Keratinocyte (primary cell): ENCODE measurements at places on chromosomes 13 and 19. TPM values are rescaled to one million over a fixed set of nuclear protein-coding genes. Genes with fewer than 3 reads are reported as not detected.

The MCEMP1 gene
- polyA plus RNA-seq, result 0.09 TPM in 1 of 3 replicates, not detected in the others

The CDC34 gene
- polyA plus RNA-seq, result 47.5 to 72.0 TPM (median 48.6 TPM) in 3 replicates

The ZNF579 gene
- polyA plus RNA-seq, result 1.5 to 4.3 TPM (median 2.4 TPM) in 3 replicates

The FGF9 gene
- polyA plus RNA-seq, result 0.06 TPM in 1 of 3 replicates, not detected in the others

The SEMA6B gene
- polyA plus RNA-seq, result 0.41 to 1.1 TPM (median 1.1 TPM) in 3 replicates

The NKPD1 gene
- 0.20 to 1.2 TPM (median 0.37 TPM) in 3 replicates for polyA plus RNA-seq

The HSH2D gene
- 0.90 to 1.9 TPM (median 1.1 TPM) in 3 replicates for polyA plus RNA-seq

DNA sequence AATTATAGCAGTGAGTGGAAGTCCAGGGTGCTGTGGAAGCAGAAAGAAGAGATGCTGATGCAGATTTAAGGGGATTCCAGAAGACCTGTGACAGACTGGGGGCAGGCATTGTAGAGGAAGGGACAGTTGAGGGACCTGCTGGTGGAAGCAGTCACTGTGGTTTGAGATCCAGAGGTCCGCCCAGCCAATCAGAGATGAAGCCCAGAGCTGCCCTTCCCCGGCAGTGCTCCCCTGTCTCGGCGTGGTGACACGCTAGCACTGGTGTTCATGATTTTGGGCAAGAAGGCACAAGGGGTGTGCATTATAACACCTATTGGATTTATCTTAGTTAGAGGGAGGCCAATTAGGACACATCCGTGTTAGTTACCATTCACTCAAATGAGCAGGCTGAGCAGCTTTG is 16.1 kb downstream of the TNFRSF19 start:
- no peak for DNase-seq
- H3K4me3 ChIP-seq, result no peak overlapping the region
- H3K27ac ChIP-seq, result no peak overlapping the region
- no peaks in the 10 kb centered on the region for H3K27me3 ChIP-seq
- H3K36me3 ChIP-seq, result no peaks in the 10 kb centered on the region

- no peaks in the 10 kb centered on the region for H3K27me3 ChIP-seq
- no peaks in the 10 kb centered on the region for H3K36me3 ChIP-seq
- H3K4me3 ChIP-seq, result no peak overlapping the region
- H3K27ac ChIP-seq, result no peak overlapping the region
- no peaks in the 10 kb centered on the region for H3K4me1 ChIP-seq
- no peak for DNase-seq
Measured at GRCh38 chr13:106042996-106043581, 492.4 kb downstream of the EFNB2 start.

- peak overlapping the region; percentile 85 for H3K27ac ChIP-seq
- DNase-seq, result no peak
Measured at GRCh38 chr19:1028062-1028926, 1.9 kb downstream of the CNN2 start.

DNA sequence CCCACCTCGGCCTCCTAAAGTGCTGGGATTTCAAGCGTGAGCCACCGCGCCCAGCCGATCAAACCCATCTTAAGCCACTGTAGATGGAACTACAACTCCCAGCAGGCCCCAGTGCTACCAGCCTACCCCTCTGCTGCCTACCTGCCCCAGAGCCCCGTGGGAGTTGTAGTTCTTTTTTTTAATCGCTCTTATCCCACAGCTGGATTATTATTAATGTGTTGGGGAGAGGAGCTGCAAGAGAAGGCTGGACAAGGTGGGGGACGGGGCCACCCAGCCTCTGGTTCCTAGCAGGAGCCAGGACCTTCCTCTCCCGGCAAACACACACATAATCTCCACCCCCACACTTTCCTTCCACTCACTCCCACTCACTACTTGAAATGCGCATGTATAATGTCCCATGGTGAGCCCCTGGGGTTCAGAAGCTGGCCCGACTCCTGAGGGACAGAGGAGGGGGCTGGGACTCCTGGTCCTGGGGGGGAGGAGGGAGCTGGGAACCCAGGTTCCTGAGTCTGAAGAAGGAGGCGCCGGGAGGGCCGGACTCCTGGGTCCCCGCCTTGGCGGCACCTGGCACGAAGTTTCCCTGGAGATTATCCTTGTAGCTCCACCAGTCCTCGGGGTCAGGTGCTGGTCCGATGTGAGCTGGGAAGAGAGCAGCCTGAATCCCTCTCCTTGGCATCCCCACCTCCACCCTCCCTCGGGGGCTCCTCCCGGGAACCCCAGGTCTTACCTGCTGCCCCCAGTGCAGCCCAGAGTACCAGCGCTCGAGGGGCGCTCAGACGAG is 958 bp downstream of the CA11 start:
- peaks cover 5% of the 10 kb centered on the region for H3K27me3 ChIP-seq
- peak overlapping the region; percentile 84 for H3K4me3 ChIP-seq
- H3K27ac ChIP-seq, result no peak overlapping the region
- H3K4me1 ChIP-seq, result peaks cover 21% of the 10 kb centered on the region
- DNase-seq, result no peak

- H3K27me3 ChIP-seq, result peaks cover 35% of the 10 kb centered on the region
- H3K4me1 ChIP-seq, result no peaks in the 10 kb centered on the region
- no peak overlapping the region for H3K27ac ChIP-seq
- no peak overlapping the region for H3K4me3 ChIP-seq
- no peaks in the 10 kb centered on the region for H3K36me3 ChIP-seq
Measured at GRCh38 chr19:18894254-18895037, 1.5 kb downstream of the CERS1 start.

GRCh38 chr13:27599845-27600553 is 20.3 kb downstream of the LNX2 start:
- no peaks in the 10 kb centered on the region for H3K36me3 ChIP-seq
- peaks cover 18% of the 10 kb centered on the region for H3K4me1 ChIP-seq
- H3K27me3 ChIP-seq, result no peaks in the 10 kb centered on the region
- H3K4me3 ChIP-seq, result no peak overlapping the region
- no peak for DNase-seq
- peak overlapping the region; percentile 19 for H3K27ac ChIP-seq

DNA sequence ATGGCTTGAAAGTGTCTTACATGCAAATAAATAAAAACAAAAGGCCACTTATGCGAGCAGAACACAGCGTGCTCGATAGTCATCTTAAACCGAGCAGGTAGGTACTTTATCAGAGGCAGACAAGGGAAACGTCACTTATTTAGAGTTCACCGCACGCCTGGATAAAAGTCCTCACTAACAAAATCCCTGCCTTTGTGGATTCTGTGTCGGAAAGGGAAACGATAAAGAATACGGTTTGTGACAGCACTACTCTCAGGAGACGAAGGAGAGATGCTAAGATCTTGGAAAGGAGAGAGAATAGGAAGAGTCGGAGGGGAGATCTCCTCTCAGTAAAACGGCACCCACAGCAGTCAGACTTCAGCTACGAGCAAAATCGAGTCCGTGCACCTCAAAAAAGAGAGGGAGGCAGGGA is 581 bp downstream of the RCBTB1 start:
- no peaks in the 10 kb centered on the region for H3K27me3 ChIP-seq
- peak overlapping the region; percentile 88 for H3K4me3 ChIP-seq
- H3K4me1 ChIP-seq, result peaks cover 38% of the 10 kb centered on the region
- DNase-seq, result no peak

GRCh38 chr13:50384724-50385123 is 369.5 kb downstream of the KCNRG start:
- H3K27me3 ChIP-seq, result no peaks in the 10 kb centered on the region
- H3K4me3 ChIP-seq, result no peak overlapping the region
- H3K36me3 ChIP-seq, result no peaks in the 10 kb centered on the region
- no peaks in the 10 kb centered on the region for H3K4me1 ChIP-seq

GRCh38 chr19:2419754-2420153 is 7.6 kb downstream of the TIMM13 start:
- no peak overlapping the region for H3K4me3 ChIP-seq
- H3K27me3 ChIP-seq, result no peaks in the 10 kb centered on the region
- no peaks in the 10 kb centered on the region for H3K4me1 ChIP-seq
- H3K27ac ChIP-seq, result no peak overlapping the region

DNA sequence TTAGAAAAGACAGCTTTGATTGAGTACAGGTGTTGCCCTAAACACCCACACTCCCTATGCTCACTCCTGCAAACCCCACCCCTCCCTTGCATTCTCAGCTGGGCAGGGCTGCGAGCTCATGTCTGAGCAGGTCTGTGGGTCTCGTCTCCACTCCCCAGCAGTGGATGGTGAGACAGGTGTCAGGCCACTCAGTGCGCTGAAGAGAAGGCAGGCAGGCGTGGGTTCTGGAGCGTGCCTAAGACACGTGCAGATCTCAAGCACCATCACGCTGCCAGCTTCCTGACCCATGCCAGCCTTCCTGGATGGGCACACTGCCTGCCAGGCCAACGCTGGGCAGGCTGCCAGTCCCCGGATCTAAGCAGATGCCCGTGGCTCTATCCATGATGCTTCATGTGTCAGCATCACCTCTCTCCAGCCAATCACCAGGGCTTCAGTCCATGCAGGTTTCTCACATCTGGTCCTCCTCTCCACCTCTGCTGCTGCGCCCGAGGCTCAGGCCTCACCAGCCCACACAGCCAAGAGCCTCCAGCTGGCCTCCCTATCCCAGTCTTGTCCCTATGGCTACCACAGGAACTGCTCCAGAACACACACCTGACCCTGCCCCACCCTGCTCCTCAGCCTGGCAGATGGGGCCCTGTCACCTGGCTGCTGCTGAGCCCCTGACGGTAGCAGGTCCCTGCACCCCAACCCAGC is 42.6 kb downstream of the EPS15L1 start:
- no peak overlapping the region for H3K4me3 ChIP-seq
- H3K36me3 ChIP-seq, result peaks cover 14% of the 10 kb centered on the region
- H3K27ac ChIP-seq, result no peak overlapping the region
- peak; percentile 1 for DNase-seq
- H3K4me1 ChIP-seq, result peaks cover 3% of the 10 kb centered on the region

DNA sequence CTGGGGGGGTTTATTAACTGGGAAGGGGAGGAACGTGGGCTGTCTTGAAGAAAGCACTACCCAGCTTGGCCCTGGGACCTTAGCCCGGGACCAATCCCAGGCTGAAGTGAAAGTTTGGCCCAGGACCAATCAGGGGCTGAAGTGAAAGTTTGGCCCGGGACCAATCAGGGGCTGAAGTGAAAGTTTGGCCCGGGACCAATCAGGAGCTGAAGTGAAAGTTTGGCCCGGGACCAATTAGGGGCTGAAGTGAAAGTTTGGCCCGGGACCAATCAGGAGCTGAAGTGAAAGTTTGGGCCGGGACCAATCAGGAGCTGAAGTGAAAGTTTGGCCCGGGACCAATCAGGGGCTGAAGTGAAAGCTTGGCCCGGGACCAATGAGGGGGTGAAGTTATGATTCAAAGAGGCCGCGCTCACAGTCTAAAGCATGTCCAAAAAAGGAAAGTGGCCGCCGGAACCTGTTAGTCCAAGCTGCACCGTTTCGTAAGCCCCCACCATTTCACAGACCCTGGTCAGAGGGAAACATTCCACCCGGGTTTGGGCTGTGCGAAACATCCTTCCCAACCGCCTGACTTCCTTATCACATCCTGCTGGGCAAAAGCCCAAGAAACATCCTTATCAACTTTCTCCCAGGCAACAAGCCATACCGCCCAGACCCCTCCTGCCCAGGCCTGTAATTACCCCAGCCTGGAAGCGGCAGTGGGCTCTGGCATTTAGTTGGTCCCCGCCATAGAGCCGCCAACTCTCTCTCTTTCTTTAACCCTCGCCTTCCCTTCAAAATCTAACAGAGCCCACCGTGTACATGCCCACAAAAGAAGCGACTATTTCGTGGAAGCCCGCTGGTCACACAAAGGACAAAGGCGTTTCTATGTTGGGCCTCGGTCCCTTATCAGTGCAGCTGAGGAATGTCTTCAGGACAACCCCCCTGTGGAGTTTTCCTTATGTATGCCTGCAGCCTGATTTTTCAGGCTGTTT is 1.1 kb downstream of the ZNF850 start:
- H3K27ac ChIP-seq, result peak overlapping the region; percentile 64
- H3K36me3 ChIP-seq, result no peaks in the 10 kb centered on the region
- H3K27me3 ChIP-seq, result no peaks in the 10 kb centered on the region
- H3K4me1 ChIP-seq, result peaks cover 3% of the 10 kb centered on the region
- DNase-seq, result no peak

DNA sequence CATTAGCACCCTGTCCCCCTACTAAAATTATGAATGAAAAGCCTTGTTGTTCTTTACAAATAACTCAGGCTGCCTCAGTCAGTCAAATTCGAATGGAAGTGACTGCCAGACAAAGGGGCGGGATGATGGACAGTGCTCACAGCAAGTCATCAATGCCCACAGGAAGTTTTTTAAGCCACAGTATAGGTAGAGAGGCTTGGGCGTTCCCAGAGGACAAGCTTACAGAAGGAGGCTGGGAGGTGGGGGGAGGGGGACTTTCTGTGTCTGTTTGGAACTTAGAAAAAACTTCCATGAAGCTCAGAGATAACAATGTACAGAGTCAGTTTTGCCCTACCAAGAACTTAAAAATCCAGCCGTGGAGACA is 18.5 kb upstream of the SPRY2 start:
- no peaks in the 10 kb centered on the region for H3K36me3 ChIP-seq
- no peaks in the 10 kb centered on the region for H3K27me3 ChIP-seq

- H3K4me1 ChIP-seq, result no peaks in the 10 kb centered on the region
- no peak for DNase-seq
- H3K27ac ChIP-seq, result no peak overlapping the region
- no peaks in the 10 kb centered on the region for H3K36me3 ChIP-seq
- no peak overlapping the region for H3K4me3 ChIP-seq
- H3K27me3 ChIP-seq, result no peaks in the 10 kb centered on the region
Measured at GRCh38 chr13:92564942-92565341, 661.7 kb upstream of the GPC6 start.

- no peak overlapping the region for H3K27ac ChIP-seq
- peaks cover 16% of the 10 kb centered on the region for H3K4me1 ChIP-seq
- peaks cover 26% of the 10 kb centered on the region for H3K36me3 ChIP-seq
- DNase-seq, result no peak
Measured at GRCh38 chr19:16202320-16203255, 4.9 kb downstream of the AP1M1 start.

GRCh38 chr19:35404879-35405622 is 34.2 kb downstream of the GPR42 start:
- H3K27ac ChIP-seq, result peak overlapping the region; percentile 52
- peak; percentile 95 for DNase-seq

GRCh38 chr13:101942535-101943157 is 459.2 kb downstream of the FGF14 start:
- no peak for DNase-seq
- no peaks in the 10 kb centered on the region for H3K27me3 ChIP-seq
- H3K4me1 ChIP-seq, result no peaks in the 10 kb centered on the region
- H3K27ac ChIP-seq, result no peak overlapping the region

DNA sequence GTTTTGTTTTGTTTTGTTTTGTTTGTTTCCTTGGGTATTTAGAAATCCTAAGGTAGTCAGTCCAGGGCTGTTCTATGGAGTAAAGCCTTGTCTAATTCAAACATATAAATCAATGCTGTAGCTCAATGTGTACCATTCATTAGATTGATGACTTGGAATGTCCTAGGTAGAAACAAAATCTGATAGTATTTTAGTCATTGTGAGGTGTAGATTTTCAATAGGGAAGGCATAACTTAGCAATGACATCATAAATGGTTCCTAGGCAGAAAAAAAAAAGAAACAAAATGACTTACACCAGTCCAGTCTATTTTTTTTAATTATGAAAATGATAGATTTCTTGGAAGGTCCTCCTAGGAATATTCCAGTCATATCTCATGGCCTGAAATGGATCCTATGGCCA is 189.9 kb downstream of the SPRY2 start:
- no peaks in the 10 kb centered on the region for H3K36me3 ChIP-seq
- H3K4me1 ChIP-seq, result peaks cover 5% of the 10 kb centered on the region
- no peaks in the 10 kb centered on the region for H3K27me3 ChIP-seq
- H3K27ac ChIP-seq, result no peak overlapping the region
